ENCODE measurements at places on chromosomes 16 and 17.
A peak's percentile ranks its signal among the peaks of the same experiment; 100 is the strongest.

DNA sequence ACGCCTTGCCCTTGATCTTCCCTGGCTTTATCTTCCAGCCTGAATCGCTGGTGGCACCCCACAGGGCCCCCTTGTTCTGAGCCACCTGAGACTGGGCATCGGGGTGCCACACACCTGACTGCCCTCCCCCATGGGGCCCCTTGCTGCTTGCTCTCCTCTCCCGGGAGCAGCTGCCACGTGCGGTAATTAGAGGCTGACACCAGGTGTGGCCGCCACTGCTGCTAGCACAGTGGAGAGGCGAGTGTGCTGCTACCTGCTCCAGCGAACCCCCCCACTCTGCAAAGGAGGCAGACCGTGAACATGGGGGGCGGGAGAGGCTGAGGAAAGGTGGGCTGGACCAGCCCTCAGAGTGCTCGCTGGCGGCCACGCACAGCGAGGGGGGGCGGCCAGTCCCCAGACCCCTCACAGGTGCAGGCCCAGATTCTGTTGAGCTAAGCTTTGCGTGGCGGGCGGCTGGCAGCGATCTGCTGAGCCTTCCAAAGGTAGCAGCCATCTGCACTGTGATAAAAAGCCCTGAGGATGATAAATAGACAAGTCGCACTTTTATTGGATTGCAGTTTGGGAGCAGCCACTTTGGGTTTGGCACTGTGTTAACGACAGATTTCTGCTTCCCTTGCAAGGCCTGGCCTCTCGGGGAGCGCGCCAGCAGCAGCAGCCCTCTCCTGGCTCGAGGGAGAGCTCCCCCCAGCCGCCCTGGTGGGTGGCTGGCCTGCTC is 167.9 kb upstream of the GSE1 start:
- DNase-seq, result no peak

GRCh38 chr17:81210868-81211267 is 11.9 kb downstream of the CEP131 start:
- DNase-seq, result no peak

GRCh38 chr16:59950431-59950830 is 1216.3 kb upstream of the GOT2 start:
- no peak for DNase-seq

DNA sequence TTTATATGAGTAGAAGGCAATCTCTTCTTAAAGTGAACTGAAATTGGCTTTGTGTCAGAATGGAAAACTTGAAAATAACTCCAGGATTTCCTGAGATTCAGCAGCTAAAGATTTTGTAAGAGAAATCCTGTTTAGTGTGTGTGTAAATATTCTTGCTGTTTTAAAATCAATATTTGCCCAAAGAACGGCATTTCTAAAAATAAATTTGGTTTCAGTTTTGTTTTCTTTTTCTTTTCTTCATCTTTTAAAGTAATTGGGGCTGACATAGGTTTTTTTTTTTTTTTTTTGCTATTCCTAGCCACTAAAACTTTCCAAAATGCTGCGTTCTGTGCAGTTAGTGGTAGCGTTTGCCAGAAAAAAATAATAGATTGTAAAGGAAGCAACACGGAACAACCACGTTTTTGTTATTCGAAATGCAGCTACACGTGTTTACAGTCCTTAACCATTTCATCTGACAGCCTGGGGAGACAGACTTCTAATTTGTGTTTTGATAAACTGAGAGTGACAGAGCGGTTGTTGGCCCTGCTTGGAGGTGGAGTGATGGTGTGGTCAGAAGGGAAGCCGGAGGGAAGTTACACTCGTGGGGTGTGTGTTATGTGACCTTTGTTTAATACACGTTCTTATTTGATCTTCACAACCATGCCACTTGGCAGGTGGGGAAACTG is 21.6 kb upstream of the SMPD3 start:
- no peak for DNase-seq

GRCh38 chr16:22315979-22316378 is 18.8 kb downstream of the POLR3E start:
- no peak for DNase-seq

DNA sequence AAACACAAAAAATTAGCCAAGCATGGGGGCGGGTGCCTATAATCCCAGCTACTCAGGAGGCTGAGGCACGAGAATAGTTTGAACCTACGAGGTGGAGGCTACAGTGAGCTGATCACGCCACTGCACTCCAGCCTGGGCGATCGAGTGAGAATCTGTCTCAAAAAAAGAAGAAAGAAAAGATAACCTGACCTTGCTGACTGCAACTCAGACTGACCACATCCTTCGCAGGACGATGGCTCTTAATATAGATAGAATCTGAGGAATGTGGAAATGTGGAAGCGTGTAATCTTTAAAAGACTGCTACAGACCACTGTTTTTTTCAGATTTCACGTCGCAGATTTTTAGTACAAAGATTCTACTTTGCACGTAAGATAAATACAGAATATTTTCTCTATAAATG is 37.8 kb downstream of the KLHDC4 start:
- no peak for DNase-seq

DNA sequence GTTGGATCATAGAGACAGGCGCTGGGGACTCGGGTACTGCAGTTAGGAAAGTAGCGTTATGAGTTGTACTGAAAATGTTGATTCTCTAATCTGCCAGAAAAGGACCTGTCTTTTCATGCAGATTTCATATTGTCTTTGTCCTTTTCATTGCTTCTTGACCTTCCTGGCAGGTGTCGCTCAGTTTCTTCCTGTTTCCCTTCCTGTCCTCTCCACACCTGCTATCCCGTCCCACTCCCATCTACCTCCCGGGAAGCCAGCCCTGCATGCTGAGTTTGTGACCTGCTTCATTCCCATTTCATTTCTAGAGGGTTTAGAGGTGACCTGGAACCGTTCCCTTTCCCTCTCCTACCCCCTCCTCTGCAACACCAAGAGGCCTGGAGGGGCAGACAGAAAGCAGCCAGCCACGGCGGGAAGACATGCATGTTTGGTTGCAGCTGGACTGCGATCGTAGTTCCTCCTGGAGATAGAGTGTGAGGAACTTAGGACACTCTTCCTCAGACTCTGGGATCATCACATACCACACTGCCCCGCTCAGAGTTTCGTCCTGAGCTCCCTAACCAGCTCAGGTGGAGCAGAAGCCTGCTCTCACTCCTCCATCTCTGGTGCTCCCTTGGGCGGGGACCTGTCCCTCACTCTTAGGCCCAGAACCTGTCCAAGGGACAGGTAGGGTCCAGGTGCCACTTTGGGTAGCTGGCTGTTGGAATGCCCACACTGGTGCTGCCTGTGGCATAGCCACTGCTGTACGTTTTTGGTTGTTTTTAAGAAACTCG is 23.9 kb upstream of the ARHGAP23 start:
- no peak for DNase-seq

- DNase-seq, result peak; percentile 53
Measured at GRCh38 chr16:4415538-4416199, 727 bp downstream of the CORO7 start.

DNA sequence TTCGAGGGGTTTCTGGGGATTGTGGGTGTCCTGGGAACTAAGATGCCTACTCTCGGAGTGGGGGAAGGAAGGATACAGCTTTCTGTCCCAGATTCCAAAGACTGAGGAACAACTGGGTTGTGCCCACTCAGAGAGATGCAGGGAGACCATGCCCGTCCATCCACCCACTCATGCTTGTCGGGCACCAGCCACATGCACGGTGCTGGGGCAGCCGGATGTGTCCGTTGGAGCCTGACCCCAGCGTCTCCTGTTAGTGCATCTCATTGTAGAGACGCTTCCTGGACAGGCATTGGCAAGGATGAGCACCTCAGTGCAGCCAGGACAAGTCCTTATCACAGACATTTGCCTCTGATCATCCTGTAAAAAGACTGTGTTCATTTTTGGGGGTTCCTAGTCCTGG is 58.1 kb downstream of the METRNL start:
- DNase-seq, result no peak

DNA sequence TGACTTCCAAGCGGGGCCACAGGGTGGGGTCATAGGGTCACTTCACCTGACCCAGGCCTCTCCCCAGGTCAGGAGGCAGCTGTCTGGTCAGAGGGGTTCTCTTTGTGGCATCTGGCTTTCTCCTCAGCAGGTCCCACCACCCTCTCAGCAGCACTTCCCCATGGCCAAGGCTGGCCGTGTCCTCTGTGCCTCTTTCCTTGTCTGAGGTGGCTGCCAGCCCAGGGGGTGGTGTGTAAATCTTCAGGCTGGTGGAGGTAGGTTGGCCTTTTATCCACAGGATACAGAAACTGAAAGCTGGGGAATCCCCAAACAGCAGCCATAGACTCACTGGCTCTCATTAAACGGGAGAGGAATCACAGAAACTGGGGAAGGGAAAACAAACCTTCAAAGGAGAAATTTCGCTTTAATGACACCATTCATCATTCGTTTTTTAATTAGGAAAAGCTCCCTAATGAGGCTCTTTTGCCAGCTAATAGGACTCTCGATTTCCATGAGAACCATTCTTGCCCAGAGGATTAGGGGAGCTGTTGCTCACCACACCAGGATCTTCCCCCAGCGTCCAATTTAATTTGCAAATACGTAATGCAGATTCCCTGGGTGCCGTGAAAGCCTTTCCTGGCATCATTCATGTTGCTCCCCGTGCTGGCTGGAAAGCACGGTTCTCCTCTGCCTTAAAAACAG is 18.0 kb downstream of the C17orf75 start:
- no peak for DNase-seq

- no peak for DNase-seq
Measured at GRCh38 chr17:12605222-12605621, 60.5 kb upstream of the MYOCD start.

GRCh38 chr16:69542974-69543373 is 22.8 kb upstream of the NFAT5 start:
- no peak for DNase-seq

DNA sequence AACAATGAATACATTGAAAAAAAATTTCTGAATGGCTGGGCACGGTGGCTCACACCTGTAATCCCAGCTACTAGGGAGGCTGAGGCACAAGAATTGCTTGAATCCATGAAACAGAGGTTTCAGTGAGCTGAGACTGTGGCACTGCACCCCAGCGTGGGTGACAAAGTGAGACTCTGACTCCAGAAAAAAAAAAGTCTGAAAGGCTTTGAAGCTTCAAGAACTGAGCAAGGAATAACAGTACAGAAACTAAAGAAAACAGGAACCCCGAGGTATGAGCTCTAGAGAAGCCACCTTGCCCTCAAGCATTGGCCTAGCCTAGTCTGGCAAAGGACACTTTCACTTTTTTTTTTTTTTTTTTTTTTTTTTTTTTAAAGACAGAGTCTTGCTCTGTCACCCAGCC is 45.0 kb downstream of the TEX2 start:
- DNase-seq, result no peak

- no peak for DNase-seq
Measured at GRCh38 chr17:64491034-64491860, 5.6 kb downstream of the POLG2 start.

- no peak for DNase-seq
Measured at GRCh38 chr16:49575346-49576172, 202.0 kb downstream of the C16orf78 start.

DNA sequence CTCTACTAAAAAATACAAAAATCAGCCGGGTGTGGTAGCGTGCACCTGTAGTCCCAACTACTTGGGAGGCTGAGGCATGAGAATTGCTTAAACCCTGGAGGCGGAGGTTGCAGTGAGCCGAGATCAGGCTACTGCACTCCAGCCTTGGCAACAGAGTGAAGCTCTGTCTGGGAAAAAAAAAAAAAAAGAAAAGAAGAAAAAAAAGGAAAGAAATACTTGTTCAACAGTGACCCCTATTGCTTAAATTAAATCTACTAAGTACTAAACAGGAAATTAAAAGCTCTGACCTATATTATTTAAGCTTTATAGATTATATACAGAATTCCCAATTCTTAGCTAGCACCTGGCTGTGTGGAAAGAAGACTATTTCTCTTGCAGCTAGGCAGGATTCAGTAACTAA is 48.9 kb downstream of the FBXL20 start:
- DNase-seq, result no peak
